ENCODE measurements at places on chromosomes 1 and 21. TPM values are rescaled to one million over a fixed set of nuclear protein-coding genes. Genes with fewer than 3 reads are reported as not detected.

Gene REG4
- not detected for total RNA-seq

Gene SLC2A5
- 0.50 TPM for total RNA-seq

Gene SYTL1
- total RNA-seq: 40.3 TPM

Gene IPO13
- total RNA-seq: 18.8 TPM

Gene SERPINC1
- not detected for total RNA-seq

Gene FCER1G
- total RNA-seq: not detected

Gene WNT2B
- total RNA-seq: 1.9 TPM

Gene FCRL4
- total RNA-seq: not detected

Gene MEX3A
- 1.7 TPM for total RNA-seq

Gene FALEC
- not detected for total RNA-seq

Gene LDLRAP1
- total RNA-seq: 36.0 TPM

Gene CRYAA
- total RNA-seq: not detected

Gene PPIAL4G
- total RNA-seq: not detected

Gene ADARB1
- total RNA-seq: 16.1 TPM

Gene DNAJC28
- total RNA-seq: 1.6 TPM

Gene PRR9
- total RNA-seq: 2.1 TPM

Gene AGTRAP
- 55.7 TPM for total RNA-seq

Gene IFT25
- total RNA-seq: 14.3 TPM

Gene FMO3
- 0.50 TPM for total RNA-seq

Gene HTR6
- not detected for total RNA-seq

Gene DENND1B
- 19.8 TPM for total RNA-seq

Gene RXRG
- total RNA-seq: not detected

Gene PSMB2
- 14.7 TPM for total RNA-seq

Gene C1orf210
- total RNA-seq: 5.8 TPM

Gene NPL
- total RNA-seq: 3.8 TPM

Gene CD48
- not detected for total RNA-seq

Gene CRNN
- total RNA-seq: 24.6 TPM

Gene ATAD3B
- total RNA-seq: 24.2 TPM

Gene OLIG2
- total RNA-seq: not detected

Gene FCRL5
- not detected for total RNA-seq

Gene TMPRSS3
- total RNA-seq: not detected

Gene PPCS
- 43.6 TPM for total RNA-seq

Gene TMCO1
- 60.7 TPM for total RNA-seq

Gene RNU1-1
- total RNA-seq: under 0.01 TPM

Gene EXTL1
- not detected for total RNA-seq

Gene SLC30A2
- total RNA-seq: 0.07 TPM

Gene TSSK3
- 0.34 TPM for total RNA-seq

Gene NBPF19
- 10.9 TPM for total RNA-seq

Gene TMPRSS2
- under 0.01 TPM for total RNA-seq

Gene ACTA1
- not detected for total RNA-seq

Gene SLC45A1
- total RNA-seq: not detected

Gene KRTAP19-3
- total RNA-seq: not detected

Gene LCE1D
- not detected for total RNA-seq

Gene MTX1
- 25.9 TPM for total RNA-seq

Gene DNAH14
- 9.2 TPM for total RNA-seq

Gene RGS5
- total RNA-seq: 5.1 TPM

Gene OR2L5
- total RNA-seq: not detected

Gene DIPK1A
- 16.2 TPM for total RNA-seq

Gene GPR37L1
- total RNA-seq: not detected

Gene CLIC6
- total RNA-seq: 0.71 TPM

Gene TFAP2E
- 0.21 TPM for total RNA-seq

Gene SLC45A3
- 1.4 TPM for total RNA-seq

Gene TRIM17
- 5.3 TPM for total RNA-seq

Gene ZC3H12A
- 57.6 TPM for total RNA-seq

Gene ERO1B
- total RNA-seq: 7.2 TPM
